GM04503 (cell line): ENCODE measurements at places on chromosomes 1 and 21.

DNA sequence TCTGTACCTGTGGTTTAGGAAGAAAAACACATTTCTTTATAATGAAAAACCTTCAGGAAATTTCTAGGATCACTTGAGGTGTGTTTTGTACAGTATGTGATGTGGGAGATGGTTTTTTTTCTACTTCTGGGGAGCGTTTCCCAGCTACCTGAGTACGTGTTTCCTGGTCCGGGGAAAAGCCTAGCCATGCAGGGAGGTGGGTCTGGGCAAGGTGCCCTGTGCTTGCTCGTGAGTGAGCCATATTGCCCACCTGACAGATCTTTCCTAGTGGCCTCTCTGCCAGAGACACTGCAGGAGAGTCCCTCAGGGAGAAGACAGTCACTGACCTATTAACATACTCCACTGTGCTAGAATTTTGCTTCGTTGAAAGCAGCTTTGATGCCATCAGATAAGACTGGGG is 41.3 kb downstream of the TRPM2 start:
- DNase-seq, result no peak

DNA sequence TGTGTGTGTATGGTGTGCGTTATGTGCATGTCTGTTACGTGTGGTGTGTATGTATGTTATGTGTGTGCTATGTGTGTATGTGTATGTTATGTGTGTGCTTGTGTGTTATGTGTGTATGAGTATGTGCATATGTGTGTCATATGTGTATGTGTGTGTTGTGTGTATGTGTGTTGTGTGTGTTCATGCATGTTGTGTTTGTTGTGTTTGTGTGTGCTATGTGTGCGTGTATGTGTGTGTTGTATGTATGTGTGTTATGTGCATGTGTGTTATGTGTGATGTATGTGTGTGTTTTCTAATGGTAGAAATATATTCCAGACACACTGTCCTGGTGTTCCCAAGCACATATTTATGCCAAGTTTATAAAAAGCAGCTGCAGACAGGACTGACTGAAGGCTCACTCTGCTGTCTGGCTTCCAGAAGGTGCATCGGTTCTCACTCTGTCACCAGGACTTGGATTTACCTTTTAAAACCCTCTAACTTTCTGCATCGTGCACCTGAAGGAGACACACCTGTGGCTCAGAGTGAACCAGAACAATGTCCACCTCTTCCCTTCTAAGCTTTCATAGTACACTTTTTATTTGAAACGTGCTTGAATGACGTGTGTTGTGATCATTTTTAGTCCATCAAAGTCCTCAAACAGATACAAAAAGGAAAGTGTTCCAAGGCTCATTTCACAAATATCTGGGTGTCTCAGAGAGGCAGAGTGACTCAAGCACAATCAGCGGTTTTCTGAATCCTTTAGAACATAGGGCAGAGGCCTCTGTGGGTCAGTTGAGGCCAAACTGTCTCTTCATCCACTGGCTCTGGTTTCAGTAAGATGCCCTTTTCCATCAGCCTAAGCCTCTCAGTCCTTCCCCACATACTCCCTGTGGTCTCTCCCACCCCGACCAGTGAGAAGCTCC is 49.9 kb downstream of the TOMM20 start:
- DNase-seq, result peak; percentile 53

DNA sequence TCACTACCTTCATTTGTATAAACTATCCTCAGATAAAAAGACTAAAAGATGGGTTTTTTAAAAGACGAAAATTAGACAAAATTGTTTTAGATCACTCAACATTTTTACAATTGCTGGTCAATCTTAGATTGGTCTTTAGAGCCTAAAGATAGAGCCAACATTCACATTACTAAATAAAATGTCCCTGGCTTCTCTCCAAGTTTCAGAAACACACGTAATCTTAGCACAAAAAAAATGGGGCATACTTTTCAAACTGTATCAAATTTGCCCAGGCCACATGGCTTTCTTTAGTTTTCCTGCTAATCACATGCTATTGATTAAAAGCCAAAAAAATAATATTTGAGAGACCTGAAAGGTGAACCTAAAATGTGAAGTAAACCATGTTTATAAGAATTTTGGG is 288.1 kb downstream of the DPYD start:
- DNase-seq, result no peak

DNA sequence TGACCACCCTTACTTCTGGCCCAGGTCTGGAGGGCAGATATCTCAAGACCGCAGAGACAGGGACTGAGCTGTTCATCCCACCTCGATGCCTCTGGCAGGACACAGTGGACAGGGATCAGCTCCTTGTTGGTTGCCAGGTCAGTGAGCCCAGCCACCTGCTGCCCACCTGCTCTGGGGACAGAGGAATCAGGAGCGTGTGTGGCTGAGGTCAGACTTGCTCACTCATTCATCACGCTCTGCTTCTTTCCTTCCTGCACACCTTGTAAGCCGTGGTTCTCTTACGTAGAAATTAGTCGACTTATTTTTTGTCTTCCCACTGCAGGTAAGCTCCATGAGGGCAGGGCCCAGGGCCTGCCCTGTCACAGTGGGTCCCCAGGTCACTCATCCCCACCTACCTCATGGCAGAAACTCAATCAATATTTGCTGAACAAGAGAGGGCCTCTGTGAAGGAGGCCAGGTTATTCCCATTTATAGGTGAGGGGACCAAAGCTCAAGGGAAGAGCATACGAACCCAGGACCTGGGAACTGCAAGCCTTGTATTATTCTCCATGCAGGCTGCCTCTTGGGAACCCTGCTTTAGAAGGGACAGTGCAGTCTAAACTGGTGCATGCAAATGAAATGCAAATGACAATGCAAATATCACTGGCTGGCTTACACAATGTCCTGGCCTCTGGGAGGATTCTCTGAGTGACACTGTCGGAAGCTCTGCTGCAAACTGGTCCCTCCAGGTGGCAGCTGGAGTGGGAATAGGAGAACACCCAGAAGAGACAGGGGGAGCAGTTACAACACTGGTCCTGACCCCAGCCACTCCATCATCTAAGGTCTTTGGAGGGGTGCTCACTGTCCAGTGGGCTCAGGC is 58.4 kb upstream of the PAX7 start:
- DNase-seq, result no peak

DNA sequence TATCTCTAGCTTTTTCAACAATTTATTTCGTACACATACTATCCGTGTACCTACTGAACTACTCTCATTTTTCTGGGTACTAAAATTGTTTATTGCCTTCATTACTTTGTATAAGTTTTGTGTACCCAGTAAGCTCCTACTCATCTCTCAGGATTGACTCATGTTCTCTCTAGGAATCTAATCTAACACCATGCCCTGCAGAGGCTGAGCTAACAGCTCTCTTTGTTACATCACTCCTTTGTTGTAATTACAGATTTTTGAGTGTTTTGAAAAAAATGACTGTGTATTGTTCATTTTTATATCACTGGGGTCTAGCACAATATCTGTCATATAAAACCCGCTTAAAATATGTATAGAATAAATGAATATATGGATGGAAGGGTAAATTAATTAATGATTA is 167.1 kb downstream of the ATP6V1G3 start:
- DNase-seq, result no peak

DNA sequence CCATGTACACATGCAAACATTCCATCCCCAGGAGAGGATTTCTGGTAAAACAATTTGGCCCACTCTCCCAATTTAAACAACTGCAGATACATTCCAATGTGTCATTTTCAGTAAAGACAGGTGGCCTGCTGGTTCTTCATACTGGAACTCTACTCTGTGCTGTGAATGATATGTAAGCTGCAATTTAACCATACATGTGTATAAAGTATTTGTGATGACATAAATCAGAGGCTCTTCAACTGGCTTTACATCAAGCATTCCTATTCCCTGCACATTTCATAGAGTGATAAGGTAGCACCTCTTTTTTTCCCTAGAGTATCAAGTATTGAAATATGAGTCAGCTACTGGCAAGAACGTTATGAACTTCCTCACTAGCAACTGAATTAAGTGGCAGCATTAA is 649.5 kb upstream of the ADGRL2 start:
- DNase-seq, result no peak

- DNase-seq, result no peak
Measured at GRCh38 chr1:20426371-20426770, 59.6 kb downstream of the CAMK2N1 start.

- DNase-seq, result no peak
Measured at GRCh38 chr1:168643152-168643551, 66.7 kb downstream of the XCL1 start.

- DNase-seq, result no peak
Measured at GRCh38 chr21:23960769-23961168, 1646.5 kb downstream of the MRPL39 start.

- DNase-seq, result no peak
Measured at GRCh38 chr1:69320757-69321211, 246.9 kb upstream of the LRRC7 start.

GRCh38 chr1:238677567-238677966 is 708.8 kb upstream of the CHRM3 start:
- DNase-seq, result peak; percentile 20

DNA sequence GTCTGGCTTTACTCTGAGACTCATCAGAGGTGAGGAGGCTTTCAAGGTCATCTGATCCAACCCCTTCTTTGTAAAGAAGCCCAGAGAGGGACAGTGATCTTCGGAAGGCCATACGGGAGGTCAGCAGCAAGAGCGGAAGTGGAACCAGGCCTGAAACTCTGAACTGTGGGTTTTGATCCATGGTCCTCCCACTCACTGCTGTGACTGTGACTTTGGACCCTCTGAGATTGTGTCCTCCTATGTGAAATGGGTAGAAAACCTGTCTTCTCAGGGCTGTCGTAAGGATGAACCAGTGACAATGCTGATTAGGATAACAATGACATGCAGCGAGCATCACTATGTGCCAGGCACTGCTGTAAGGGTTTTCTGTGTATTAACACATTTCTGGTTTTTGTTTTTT is 9.8 kb upstream of the DDOST start:
- no peak for DNase-seq

DNA sequence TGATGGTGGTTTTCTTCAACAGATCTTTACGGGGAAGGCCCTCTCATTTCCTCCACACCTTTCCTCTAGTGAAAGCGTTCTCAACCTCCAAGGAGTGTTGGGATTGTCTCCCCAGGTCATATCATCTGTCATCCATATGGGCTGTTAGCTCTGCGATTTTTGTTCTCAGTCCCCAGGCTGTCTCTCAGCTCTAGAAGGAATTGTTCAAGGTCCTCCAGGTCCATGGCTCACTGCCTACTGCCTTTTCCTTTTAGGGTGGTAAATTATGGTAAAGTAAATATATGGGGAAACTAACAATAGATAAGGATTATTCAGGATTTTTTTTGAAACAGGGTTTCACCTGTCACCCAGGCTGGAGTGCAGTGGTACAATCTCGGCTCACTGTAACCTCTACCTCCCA is 37.6 kb downstream of the ELF3 start:
- DNase-seq, result no peak

DNA sequence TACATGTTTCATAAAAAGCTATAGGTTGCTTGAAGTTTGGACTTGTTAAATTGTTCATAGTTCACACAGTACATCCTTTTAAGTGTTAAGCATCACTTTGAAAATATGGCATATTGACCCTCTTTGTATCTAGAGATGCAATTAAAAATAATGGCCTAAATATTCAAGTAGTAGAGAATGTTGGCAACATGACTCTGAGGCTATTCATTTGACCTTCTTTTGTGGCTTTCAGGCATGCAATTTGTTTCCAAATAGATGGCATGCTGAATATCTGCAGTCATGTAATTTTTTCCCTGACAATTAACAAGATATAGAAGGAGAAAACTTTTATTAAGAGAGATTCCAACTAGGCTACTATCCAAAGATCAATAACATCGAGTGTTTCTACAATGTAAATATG is 230.5 kb upstream of the ZRANB2 start:
- no peak for DNase-seq

GRCh38 chr1:64895500-64895899 is 70.8 kb downstream of the JAK1 start:
- no peak for DNase-seq

DNA sequence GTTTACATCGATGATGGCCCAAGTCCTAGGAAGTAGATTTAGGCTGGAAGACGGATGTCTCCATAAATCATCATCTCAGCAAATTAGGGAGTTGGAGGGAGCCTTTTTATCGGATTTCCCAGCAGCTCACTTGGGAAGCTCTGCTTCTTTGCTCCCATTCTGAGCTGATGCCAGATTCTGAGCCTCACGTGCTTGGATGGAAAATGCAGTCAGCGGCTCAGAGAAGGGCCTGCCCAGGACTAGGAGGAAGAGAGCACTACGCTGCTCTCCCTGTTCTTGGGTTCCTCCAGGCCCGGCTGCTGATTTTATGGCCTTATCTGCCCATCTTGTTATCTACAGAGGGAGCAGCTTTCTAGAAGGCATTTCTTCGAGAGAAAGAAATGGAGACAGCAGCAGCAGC is 42.0 kb downstream of the UBIAD1 start:
- DNase-seq, result no peak

- no peak for DNase-seq
Measured at GRCh38 chr1:215865060-215865459, 298.0 kb downstream of the KCTD3 start.

DNA sequence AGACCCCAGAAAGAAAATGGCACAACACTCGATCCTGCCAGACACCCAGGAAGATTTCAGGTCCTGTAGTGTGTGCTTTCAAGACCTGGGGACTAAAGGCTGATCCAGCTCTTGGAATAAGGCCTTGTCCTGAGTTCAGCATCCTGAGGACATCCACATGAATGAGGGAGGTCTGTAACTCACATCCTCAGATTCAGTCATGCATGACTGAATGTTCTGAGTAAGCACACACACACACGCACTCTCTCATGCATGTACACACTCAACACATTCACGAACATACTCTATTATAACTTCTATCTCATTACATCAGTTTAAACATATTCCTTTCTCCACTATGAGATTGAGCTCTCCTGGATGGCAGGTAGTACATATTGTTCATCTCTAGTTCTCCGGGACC is 273.4 kb upstream of the BEND5 start:
- DNase-seq, result no peak

- no peak for DNase-seq
Measured at GRCh38 chr1:56799605-56800400, 19.4 kb downstream of the FYB2 start.

DNA sequence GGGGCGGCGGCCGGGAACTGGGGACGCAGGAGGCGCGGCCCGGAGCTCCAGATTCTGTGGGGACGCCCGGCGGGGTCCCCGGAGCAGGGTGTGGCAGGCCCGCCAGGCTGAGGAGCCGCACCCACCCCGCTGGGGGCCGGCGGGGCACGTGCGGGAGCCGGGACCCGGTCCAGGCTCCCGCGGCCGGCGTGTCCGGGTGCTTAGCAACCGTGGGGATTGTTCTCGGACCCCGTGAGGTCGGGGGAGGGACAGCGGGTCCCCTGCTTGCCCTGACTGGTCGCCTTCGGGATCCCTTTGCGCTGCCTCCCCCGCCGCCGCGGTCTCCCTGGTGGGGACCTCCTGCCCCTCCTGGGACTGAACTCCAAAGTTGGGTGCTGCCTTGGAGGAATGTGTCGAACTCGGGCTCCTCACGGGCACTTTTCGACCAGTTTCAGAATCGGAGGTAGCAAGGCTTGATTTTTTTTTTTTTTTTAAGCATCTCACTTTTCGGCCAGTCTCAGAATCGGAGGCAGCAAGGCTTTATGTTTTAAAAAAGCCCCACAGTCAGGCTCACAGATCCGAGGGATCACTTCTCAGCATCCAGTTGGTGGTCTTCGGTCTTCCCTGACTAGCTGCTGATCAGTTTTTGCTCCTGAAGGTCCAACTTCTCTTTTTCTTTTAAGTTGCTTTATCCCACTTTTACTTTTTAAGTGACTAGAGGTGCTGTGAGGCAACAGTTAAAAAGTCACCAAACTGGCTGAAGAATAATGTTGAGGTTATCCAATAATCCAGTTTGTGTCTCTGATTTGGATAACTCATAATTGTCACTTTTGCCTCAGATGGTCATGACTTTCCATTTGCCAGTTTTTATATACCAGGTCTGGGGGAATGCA is 648 bp downstream of the FAM76A start:
- DNase-seq, result no peak

- no peak for DNase-seq
Measured at GRCh38 chr1:59125154-59125553, 171.7 kb upstream of the FGGY start.
